Stimulated activated CD4-positive, alpha-beta T cell treated with anti-CD3 and anti-CD28 coated beads, TNF-alpha, amount 100 ng/mL, for 4 hours (primary cell): ENCODE measurements at places on chromosomes 6 and 20.

DNA sequence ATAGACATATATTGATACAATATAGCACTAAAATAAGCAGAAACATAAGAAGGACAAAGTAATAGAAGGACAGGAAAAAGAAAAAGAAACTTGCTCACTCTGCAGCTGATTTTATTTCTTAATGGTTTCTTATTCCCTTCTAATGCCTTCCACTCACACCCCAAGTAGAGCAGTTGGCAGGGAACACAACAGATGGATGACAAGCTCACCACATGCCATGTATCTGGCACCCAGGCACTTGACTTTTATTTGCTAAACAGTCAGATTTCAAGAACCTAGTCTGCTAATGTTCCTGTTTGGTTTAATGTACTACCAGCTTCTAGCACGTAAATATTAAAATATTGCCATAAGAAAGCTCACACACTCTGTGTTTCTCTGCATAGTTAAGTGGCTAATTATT, 87.1 kb downstream of the COL19A1 start:
- DNase-seq: no peak

- no peak for DNase-seq
Measured at GRCh38 chr6:139354189-139354588, 20.3 kb downstream of the CITED2 start.

DNA sequence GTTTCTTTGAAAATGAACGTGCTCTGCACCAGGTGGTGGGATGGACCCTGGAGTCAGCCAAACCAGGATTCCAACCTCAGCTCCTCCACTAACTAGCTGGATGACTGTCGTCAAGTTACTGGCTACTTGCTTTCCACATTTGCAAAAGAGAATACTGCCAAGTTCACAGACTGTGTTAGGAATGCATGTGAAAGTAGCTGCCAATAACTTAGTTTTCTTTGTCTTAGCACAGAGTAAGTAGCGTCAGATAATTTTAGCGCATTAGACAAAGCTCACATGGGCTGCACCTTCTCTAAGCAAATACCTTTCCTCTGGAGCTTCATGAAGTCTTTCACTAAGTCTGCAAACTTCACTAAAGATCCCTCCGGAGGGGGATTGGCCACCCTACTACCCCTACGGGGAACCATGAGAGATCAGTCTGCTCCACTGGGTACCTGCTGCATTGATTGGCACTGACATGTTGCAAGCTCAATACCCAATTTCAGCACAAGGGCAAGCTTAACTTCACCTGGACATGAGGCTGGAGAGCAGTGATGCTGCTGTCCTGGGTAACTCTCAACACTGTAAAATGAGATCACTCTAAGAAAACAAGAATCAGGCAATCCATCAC, 113.9 kb downstream of the MBOAT1 start:
- DNase-seq: no peak

DNA sequence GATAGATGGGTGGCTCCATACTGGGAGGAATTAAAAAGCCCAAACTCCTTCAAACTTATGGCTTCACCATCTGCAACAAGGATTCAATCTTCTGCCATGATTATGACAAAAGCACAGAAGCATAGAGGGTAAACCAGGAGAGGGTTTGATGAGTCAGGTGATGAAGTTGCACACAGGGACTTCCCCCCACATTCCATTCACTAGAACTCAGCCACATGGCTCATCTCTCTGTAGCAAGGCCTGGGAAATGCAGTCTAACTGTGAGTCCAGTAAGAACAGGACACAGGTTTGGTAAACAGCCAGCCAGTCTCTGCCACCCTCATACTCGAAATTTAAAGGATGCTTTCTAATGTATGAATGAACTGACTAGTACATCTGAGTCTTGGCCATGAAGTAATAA, 142.9 kb downstream of the HIVEP2 start:
- DNase-seq: peak; percentile 31

- no peak for DNase-seq
Measured at GRCh38 chr6:36504982-36505381, 42.3 kb downstream of the STK38 start.

DNA sequence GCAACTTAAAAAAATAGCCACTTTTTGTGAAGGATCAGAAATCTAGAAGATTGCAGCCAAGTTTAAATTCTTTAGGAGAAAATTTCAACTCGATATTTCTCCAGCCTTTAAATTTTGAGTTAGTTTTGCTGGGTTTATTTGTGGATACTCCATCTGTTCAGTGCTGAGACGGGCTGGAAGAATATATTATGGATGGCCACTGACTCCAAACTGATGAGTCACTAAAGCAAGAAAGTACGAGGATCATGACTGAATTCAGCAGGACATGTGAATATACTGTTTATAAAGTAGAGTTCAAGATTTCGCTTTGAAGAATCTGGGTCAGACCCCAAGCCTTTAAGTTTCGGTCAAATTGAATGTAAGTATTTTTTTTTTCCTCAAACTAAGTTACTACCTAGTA, 199.5 kb downstream of the ADGRB3 start:
- no peak for DNase-seq

GRCh38 chr6:43246301-43247113, 3.2 kb downstream of the TTBK1 start:
- no peak for DNase-seq

- DNase-seq: no peak
Measured at GRCh38 chr20:51185277-51185676, 162.4 kb upstream of the KCNG1 start.

DNA sequence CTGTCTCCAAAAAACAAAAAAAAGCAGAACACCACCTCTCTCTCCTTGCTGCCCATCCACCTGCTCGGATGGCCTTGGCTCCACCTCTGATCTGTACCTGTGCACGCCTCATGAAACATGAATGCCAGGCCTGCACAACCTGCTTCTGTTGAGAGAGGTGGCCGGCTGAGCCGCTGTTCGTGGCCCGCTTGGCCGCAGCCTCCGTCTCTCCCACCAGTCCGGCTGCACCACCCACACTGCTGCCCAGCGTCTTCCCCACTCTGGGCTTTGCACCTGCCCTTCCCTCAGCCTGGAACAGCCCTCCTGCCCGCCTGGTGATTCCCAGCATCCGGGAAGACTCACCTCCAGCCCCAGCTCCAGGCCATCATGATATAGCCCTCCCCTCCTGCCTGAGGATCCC, 12.2 kb upstream of the ZBTB46 start:
- DNase-seq: no peak

DNA sequence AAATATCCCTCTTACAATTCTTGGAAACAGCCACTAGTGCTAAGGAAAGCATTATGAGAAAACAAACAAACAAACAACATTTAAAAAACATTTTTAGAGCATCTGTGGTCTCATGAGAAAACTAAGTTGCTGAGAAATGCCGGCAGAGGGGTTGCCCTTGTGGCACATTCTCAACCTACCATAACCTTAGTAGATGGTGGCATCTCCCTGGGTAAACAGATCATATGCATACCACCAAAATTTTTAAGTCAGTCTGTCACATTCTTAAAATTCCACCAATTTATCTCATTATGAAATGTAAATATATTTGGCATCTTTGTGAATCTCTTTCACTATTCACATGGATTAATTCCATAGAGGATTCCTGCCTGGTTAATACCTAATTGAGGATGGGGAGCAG, 575.7 kb upstream of the MARCKS start:
- DNase-seq: no peak

DNA sequence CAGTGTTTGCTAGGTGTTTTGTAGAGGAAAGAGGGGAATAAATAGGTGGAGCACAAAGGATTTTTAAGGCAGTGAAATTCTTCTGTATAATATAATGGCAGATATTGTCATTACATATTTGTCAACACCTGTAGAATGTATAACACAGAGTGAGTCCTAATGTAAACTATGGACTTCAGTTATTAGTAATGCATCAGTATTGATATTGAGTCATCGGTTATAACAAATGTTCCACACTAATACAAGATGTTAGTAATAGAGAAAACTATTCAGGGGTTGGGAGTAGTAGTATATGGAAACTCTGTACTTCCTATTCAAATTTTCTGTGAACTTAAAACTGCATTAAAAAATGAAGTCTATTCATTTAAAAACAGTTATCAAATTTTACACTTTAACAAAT, 299.2 kb downstream of the UBE3D start:
- DNase-seq: no peak
